ENCODE measurements at places on chromosomes 4 and X.
A peak's percentile ranks its signal among the peaks of the same experiment; 100 is the strongest.

DNA sequence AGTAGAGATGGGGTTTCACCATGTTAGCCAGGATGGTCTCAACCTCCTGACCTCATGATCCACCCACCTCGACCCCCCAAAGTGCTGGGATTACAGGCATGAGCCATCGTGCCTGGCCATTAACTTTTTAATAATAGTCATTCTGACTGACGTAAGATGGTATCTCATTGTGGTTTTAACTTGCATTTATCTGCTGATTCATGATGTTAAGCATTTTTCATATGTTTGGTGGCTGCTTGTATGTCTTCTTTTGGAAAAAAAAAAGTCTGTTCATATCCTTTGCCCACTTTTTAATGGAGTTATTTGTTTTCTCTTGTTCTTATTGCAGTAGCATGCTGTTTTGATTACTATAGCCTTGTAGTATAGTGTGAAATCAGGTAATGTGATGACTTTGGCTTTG, 45.8 kb downstream of the ANXA10 start:
- DNase-seq: no peak

- DNase-seq: no peak
Observed at GRCh38 chrX:153055871-153056749, at the start of gene PNMA3. TSS of gene PNMA3 (plus strand) at chrX:153056470. CDS start at chrX:153057056, 586 bp downstream.

- DNase-seq: peak; percentile 78
Observed at GRCh38 chrX:103214870-103215424, at the start of gene BEX4. TSS of gene BEX4 (plus strand) at chrX:103215108. CDS start at chrX:103216154, 1,046 bp downstream.

- DNase-seq: no peak
Observed at GRCh38 chr4:71697031-71697430, 86.8 kb downstream of the GC start.

DNA sequence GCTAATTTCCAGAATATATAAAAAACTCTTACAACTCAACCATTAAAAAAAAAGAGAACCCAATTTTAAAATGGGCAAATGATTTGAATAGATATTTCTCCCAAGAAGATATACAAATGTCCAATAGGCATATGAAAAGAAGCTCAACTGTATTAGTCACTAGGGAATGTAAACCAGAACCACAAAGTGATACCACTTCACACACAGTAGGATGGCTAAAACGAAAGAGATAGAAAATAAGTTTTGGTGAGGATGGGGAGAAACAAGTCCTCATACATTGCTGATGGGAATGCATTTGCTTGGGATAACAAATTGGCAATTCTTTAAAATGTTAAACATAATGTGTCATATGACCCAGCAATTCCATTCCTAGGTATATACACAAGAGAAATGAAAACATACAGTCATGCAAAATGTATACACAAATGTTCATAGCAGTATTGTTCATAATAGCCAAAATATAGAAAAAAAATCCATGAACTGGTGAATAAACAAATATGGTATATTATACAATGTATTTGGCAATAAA, 5.7 kb downstream of the TCEAL3 start:
- DNase-seq: no peak

DNA sequence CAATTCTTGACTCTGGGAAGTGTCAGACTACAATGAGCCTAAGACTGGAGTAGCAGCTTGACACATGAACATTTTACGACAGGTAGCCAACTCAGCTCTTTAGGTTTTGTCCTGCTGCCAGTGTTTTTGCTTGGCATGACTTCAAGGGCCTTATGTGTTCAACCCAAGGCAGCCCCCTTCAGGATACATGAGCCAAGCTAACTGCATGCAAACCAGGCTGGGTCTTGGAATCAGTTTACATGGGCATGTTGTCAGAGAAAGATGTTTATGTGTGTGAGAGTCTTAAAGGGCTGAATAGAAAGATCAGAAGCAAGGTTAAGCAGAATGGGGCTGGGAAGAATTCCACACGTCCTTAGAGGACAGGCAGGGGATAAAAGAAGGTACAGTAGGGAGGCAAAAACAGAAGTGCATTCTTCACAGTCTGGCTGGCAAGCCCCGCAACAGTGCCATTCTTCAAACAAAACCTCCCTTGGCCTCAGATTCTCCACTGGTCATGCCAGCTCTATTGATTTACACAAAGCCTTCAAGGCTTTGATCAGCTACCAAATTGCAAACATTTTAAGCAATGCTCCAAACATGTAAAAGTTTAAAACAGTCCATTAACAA, 97.3 kb downstream of the NKX6-1 start:
- no peak for DNase-seq

GRCh38 chrX:102654696-102655095, 3.4 kb downstream of the GPRASP1 start:
- DNase-seq: no peak

- DNase-seq: no peak
Observed at GRCh38 chr4:52259978-52260377, 208.9 kb downstream of the SPATA18 start.

DNA sequence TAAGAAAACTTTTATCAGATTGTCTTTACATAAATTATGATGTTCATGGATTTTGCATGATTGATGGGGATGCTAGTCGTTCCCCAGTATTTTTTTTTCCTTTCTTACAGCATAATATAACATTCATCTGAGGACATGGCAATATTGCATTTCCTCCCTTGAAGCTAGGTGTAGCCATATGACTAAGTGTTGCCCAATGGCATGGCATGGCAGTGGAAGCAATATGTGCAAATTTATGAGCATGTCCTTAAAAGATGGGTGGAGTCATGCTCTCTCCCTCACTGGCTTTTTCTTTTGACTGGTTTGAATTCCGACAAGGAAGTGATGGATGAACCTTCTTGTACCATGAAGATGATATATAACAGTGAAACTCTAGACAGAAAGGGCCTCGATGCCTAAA, 96.3 kb downstream of the BANK1 start:
- no peak for DNase-seq

DNA sequence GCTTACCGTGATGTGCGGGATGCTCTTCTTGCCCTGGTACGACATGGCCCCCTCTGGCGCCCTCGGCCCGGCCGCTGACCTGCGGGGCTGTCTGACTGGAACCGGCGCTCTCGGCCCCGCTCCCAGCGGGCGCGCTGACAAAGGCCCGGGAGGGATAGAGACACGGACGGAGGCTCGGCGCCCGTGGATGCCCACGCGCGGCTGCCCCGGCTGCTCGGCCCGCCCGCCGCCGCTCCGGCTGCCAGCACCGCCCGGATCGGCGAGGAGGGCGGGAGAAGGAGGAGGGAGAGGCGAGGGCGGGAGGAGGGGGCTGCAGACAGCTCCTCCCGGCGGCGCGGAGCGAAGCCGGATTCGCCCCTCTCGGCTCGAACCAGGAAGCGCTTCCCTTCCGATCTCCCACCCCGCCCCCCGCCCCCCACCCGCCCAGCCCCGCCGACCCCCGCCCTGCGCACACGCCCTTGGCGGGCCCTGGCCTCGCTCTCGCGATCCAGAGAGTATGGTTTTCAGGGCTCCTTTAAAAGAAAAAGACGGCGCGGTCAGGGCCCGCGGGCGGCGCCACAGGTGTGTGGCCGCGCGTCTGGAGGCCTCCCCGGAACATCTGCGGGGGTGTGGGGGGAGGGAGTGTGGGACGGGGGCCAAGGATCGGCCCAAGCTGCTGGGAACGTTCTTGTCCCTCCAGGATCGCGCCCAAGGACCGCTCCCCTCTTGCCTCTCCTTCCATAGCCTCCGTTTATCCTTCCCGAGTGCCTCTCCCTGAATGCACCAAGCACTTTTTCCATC, 4.5 kb downstream of the CRMP1 start:
- no peak for DNase-seq

DNA sequence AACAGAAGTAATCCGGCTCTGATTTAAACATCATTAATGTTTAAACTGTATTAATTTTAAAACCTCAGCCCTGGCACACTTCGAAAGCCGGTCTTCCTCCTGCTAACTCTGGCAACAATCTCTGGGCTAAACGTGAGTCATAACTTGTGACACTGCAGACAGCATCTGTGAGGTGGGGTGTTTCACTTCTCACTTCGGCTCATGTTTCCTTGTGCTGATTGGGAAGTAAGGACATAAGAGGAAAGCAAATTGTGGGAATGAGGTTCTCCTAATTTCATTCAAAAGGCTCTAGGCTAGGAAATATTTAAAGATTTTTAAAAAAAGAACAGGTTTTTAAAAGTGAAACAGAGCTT, 139.9 kb upstream of the USP9X start:
- DNase-seq: no peak

DNA sequence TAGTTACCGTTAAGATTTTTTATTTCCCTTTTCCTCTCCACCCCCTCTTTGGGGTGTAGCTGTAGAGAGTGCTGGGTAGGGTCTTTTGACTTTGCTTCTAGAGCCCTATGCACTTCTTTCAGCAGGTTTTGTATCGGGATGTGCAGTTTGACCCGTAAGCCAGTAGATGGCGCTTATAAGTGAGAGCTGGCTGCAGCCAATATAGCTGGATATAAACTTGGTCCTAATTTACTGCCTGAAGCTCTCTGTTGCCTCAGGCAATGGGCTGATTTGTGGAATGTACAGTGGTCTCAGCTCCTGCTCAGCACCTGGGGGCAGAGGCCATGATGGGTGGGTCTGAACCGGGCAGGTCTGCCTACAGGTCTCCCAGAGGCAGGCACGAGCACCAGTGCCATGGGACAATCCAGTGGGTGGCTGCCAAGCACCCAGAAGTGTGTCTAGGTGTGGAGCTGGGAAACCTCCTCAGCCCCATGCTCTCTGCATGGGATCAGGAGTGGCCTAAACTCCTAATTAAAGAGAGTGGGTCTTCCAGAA, 146.5 kb downstream of the SPANXN1 start:
- DNase-seq: no peak

DNA sequence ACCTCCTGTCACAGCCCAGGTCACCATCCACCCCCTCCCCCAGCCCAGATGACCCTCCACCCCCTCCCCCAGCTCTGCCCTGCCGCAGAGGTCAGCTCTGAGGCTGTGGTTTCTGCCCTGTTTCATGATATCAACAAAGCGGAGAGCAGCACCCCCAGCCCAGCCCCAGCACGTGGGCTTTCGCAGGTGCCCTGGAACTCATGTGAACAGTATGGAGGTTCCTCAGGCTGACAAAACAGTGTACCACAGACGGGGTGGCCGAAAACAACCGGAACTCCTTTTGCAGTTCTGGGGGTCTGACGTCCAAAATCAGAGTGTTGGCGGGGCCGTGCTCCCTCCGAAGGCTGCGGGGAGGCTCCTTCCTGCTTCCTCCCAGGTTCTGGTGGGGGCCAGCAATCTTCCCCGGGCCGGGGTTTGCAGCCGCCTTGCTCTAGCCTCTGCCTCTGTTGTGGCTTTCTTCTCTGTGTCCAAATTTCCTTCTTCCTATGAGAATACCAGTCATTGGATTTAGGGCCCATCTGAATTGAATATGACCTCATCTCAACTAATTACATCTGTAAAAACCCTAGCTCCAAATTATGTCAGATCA, 7.9 kb upstream of the PSAPL1 start:
- no peak for DNase-seq

DNA sequence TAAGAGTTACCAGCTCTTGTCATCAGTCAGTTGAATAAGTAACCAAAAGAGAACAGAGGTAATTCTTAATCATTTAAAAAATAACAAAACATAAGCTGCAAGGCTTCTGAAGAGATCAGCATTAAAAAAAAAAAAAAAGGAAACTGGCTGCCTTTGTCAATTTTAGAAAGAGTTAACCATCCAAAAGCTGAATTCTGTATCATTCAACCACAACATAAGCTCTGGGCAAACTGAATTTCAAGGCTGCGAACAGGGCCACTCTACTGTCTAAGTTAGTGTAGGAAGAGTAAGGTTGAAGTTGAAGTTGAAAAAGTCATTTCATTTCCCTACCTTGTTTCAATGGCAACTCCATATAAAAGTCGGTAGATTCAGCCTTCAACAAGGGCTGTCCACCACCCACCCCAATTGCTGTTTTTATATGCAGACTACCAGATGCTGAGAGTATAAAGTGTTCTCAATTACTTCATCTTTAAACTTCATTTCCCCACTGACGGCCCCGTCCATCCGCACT, 1.1 kb upstream of the LIN54 start:
- no peak for DNase-seq

DNA sequence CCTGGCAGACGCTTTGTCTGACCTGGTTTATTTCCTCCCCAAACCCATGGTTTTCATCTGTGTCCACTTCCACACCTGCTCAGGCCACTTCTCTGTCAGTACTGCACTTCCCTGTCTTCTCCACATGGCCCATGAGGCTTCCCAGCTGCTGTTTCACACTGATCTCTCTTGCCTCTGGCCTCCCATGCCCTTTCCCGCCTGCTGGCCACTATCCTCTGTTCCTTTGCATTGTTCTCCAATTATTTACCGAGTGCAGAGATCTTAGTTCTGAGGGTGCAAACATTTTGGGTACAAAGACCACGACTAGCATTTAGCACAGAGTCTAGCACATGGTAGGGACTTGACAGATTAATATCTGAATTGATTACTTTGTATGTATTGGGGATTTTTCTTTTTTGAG, 174.8 kb upstream of the NPY2R start:
- DNase-seq: no peak

- no peak for DNase-seq
Observed at GRCh38 chr4:139823345-139823744, 157.7 kb downstream of the MGST2 start.

DNA sequence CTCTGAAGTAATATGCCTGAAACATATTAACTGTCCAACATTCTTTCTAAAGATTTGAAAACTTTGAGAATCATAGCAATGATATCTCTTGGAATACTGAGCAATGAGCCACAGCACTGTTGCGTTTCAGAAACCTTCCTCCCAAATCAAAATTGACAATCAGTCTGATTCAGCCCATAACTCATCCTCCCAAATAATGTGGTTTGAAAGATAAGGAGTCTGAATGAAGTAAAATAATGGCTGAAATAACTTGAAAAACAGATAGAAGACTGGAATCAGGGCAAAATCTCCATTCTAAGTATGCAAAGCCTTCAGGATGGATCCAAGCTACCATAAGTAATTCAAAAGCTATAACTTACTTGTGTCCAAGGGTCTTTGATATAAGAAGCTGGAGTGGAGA, 98.6 kb upstream of the PLS3 start:
- DNase-seq: no peak

DNA sequence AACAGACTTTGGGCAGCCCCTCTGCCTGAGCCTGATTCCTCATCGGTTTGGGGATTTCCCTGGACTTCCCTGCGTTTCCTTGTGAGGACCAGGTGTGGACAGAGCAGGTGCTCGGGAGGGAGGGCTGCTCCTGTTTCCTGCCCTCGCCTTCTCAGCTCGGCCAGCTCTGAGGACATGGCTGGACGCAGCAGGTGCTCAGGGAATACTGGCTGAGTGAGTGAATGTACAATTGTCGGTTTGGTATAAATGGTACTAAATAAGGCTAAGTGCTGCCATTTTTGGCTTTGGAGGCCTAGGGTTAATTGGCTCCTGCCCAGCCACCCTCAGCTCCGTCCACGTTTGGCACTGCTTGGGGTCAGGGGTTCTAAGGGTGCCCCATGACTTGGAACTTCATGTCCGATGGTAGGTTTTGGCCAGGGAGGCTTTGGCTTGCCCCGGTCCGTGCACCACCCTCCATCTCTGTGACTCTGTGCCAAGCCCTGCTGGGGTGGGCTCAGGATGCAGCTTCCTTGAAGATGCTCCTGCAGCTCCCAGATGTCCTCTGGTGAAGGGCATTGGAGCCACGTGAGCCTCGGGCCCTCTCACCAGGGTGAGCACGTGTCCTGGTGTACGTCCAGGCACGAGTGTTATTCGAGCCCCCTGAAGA, 45.0 kb upstream of the NKX1-1 start:
- DNase-seq: no peak

- DNase-seq: no peak
Observed at GRCh38 chr4:61129971-61130370, 70.2 kb upstream of the ADGRL3 start.

Measured in activated CD4-positive, alpha-beta T cell treated with anti-CD3 and anti-CD28 coated beads for 4 hours (primary cell).